ENCODE measurements at places on chromosomes 2 and 18.
A peak's percentile ranks its signal among the peaks of the same experiment; 100 is the strongest.

- no peak for DNase-seq
Observed at GRCh38 chr18:79476918-79477571, 81.3 kb downstream of the NFATC1 start.

- DNase-seq, result no peak
Observed at GRCh38 chr2:71633086-71633485, 179.7 kb downstream of the DYSF start.

- no peak for DNase-seq
Observed at GRCh38 chr2:237219826-237220225, 134.1 kb downstream of the COPS8 start.

GRCh38 chr2:215705771-215706361 is 270.0 kb upstream of the FN1 start:
- no peak for DNase-seq

GRCh38 chr2:212683346-212684097 is 144.9 kb upstream of the ERBB4 start:
- no peak for DNase-seq

DNA sequence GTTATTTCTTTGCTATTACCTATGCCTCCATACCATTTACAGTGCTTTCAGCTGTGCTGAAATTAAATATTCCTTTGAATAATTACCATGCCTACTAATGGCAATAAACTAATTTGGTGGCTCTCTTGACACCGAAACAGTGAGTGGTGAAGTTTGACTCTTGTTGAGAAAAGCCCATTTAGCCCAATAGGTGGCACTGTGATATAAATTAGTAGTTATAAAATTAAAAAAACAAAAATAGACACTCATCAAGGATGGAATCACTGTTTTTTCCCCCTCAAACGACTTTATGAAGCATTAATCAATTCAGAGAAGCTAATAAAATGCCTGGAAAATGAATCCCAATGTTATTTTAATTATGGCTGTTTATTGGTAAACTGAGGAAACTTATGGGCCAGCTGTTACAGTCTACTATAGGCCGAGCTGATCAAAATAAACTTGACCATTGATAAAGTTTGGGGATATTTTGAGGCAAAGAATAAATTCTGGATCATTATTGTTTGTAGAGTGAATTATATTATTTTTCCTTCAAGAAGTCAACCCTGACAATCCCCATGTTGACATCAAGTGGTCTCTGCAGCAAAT is 339.6 kb downstream of the TRIB2 start:
- DNase-seq, result no peak

DNA sequence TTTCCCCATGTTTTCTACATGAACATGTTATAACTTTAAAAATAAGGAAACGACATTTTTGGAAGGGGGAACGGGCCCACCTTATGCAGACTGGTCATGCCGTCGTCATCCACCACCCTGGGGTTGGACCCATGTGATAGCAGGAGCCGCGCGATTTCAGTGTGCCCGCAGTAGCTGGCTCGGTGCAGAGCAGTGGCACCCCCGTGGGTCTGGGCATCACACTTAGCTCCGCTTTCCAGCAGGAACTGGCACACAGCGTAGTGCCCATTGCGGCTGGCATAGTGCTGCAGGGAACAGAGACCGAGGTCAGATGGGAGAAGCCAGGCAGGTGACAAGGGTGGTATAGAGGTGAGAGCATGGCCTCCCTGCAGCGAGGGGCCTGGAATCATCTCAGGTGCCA is 4.5 kb downstream of the ANKRD39 start:
- DNase-seq, result no peak

GRCh38 chr2:168220965-168221819 is 26.2 kb downstream of the STK39 start:
- no peak for DNase-seq

GRCh38 chr18:6221602-6222014 is 193.1 kb downstream of the L3MBTL4 start:
- DNase-seq, result no peak

GRCh38 chr2:106869512-106870275 is 16.3 kb downstream of the ST6GAL2 start:
- no peak for DNase-seq

- no peak for DNase-seq
Observed at GRCh38 chr2:75140288-75140687, 59.0 kb downstream of the TACR1 start.

DNA sequence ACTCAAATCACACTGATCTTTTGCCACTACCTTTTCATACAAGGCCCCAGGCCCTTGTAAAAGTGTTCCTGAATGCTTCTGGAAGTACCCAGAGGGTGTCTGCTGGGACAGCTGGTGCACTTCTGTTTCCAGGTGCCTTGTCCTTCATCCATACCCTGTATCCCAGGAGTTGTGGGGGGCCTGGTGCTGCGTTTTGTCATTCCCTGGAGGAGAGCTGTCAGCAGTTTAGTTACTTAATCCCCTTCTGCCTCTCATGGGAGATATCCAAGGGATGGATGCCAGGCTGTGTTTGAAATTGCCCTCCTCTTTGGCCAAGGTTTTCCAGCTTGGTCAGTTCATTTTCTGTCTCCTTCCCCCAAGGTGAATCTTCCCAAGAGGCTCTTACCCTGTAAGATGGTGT is 158.3 kb downstream of the WDSUB1 start:
- no peak for DNase-seq

DNA sequence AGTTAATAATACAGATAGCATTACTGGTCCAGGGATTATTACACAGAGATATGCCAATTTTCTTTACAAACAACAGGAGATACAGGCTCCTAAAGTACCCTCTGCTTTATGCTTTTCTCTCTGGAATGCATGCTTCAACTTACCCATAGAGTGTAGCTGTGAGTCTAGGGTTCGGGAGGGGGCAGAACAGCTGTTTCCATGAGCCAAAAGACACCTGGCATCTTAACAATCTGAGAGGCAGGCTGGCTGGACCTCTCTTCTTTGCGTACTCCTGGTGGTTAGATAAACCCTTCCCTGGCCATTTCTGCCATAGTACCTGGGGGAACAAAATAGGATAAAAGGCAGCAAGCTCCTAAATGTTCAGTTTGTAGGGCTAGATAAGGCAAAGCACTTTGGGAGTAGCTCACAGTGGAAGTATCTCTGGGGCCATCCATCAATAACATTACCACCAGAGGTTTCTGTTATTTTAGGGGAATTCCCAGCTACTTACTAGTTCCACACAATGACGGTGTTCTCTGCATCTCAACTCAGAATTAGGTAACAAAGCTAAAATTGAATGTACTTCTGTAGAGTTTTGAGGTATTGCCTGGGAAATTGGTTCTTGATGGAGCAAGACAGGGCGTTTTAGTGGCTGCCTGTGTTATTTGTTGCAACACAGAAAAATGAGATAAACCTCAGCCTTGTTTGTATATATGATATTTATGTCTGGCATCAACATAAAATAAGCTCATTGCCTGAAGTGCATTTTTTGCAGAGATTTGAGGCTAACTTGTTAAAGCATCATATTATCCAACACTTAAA is 6.2 kb upstream of the CCDC85A start:
- no peak for DNase-seq

GRCh38 chr18:400456-400855 is 100.0 kb downstream of the COLEC12 start:
- DNase-seq, result no peak

- no peak for DNase-seq
Observed at GRCh38 chr18:43501099-43501498, 223.8 kb upstream of the SYT4 start.

GRCh38 chr2:8889978-8890377 is 52.6 kb upstream of the KIDINS220 start:
- DNase-seq, result no peak

DNA sequence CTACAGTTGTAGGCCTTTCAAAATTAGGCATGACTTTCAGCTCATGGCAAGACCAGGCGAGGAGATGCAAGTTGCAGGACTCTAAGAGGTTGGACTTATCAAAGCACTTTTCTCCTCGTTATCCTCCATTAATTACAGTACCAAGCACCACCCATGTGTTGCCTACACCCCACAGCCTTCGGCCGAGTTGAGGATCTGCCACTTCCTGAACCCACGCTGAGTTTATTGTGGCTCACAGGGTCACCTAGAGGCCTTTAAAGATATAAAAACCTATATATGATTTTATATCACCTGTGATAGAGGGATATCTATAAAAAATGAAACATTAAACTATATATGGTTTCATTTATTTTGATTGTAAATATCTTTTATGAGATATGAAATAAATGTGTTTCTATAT is 2.6 kb downstream of the UGT1A10 start:
- no peak for DNase-seq

DNA sequence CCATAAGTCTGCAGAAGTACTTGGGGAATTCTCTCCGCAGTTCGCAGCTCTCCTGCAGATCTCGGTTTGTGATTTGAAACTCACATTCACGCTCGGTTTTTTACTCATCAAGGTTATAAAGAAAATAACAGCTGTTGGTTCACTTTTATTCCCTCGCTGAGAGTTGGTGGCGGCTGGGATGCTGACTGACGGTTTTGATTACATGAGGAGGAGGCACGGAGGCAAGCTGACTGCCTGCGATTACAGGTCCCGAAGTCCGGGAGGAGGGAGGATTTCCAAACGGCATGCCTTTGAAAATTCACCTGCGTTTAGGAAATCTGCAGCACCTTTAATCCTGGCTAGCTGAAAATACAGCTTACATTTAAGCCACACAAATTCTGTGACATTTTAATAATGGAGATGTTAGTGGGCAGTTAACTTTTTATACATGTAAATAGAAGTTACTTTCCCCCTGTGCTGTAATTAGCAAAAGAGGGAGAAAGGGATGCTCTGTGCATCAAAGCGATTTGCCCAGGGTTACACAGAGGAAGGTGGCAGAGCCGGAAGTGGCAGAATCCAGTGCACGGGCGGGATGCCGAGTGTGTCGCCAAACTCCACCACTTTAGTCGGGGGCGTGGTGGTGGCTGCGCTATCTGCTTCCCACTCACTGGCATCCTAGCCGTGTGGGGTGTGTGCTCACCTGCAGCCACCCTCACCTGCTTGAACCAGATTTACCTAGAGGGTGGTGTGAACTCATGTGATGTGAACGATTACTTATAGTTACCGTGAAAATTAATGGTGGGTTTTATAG is 14.7 kb downstream of the AGAP1 start:
- DNase-seq, result no peak

DNA sequence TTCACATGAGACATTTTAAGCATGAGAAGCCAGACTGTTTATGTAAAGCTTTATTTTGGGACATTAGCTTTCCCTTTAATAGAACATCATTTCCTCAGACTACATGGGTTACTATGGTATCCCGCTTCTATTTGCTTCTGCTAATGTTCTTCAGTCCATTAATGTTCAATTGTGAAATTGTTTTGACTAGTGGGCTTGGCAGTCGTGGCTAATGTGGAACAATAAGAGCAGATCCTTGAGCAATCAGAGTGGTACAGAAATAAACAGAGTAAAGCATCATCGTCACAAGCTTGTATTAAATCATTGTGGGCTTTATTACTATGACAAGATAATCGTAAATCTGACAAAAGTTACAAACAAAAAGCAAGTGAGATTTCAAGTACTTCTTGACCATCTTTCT is 60.2 kb downstream of the PDE1A start:
- peak; percentile 6 for DNase-seq

DNA sequence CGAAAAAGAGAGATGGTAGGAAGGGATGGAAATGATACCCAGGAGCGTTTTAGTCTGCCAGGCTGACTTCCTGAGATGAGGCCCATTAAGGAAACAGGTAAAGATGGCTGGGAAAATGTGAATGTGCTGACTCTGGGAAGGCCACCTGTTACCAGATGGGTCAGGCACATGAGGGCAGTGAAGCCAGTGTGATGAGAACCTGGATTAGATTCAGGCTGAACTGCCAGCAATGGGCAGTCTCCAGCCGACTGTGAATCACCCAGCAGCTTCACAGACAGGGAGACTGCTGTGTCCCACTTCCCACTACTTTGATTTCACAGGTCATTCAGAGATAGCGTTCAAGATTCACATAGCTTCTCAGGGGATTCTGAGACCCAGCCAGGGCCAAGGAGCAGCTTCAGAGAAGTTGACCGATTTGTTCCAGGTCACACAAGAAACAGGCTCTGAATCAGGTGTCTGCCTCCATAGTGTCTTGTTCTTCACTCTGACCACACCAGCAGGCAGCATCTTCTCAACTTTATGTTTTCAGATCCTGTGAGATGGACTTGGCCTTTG is 26.4 kb downstream of the CAPN13 start:
- no peak for DNase-seq

- DNase-seq, result no peak
Observed at GRCh38 chr2:238082827-238083226, 17.3 kb upstream of the ESPNL start.

GRCh38 chr2:208619993-208620392 is 213.4 kb downstream of the PTH2R start:
- DNase-seq, result no peak

DNA sequence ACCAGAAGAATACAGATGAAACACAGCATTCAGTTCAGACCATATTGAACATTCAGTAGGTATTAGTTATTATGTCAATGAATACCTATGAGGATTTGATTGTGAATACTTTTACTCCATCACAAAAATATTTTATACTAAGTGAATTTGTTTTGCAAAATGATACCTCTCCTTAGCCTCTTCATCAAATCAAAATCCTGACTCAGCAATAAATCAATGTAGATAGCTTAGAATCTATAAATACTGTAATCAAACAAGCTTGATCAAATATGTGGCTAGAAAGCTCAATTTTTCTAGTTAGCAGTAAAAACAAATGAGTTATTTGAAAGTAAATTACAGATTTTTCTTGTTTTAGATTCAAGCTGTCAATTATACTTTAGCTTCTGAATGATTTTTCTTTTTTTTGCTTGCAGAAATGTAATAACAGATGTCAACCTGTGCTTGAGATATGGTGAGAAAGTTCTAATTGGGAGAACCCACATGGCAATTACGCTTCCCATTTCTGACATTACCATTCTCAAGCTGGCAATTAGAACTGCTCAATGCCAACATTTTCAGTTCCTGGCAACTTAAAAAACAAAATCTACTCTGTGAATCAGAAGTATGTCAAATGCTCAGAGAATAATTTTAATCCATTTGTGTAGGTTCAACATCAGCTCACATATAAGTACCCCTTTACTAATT is 109.6 kb downstream of the PRELID3A start:
- DNase-seq, result no peak

DNA sequence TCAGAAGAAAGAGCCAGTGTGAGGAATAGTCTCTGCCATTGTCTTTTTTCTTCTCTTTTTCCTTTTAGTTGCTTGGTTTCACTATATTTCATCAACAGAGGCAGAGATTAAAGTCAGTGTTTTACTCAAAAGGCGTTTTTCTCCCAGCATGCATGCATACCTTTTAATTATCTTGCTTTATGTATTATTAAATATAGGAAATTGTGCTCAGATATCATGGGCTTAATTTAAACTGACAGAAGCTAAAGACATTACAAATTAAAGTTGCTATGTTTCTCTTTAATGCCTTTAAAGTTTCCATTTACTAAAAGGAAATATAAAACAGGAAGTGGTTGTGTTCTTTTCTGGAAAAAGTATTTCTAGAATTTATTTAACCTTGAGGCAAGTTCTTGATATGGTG is 223.3 kb upstream of the ATP5MC3 start:
- DNase-seq, result no peak
